ENCODE measurements at places on chromosomes 1 and 21.

- no peak for DNase-seq
Measured at GRCh38 chr1:84688463-84689061, 1.7 kb downstream of the SSX2IP start.

DNA sequence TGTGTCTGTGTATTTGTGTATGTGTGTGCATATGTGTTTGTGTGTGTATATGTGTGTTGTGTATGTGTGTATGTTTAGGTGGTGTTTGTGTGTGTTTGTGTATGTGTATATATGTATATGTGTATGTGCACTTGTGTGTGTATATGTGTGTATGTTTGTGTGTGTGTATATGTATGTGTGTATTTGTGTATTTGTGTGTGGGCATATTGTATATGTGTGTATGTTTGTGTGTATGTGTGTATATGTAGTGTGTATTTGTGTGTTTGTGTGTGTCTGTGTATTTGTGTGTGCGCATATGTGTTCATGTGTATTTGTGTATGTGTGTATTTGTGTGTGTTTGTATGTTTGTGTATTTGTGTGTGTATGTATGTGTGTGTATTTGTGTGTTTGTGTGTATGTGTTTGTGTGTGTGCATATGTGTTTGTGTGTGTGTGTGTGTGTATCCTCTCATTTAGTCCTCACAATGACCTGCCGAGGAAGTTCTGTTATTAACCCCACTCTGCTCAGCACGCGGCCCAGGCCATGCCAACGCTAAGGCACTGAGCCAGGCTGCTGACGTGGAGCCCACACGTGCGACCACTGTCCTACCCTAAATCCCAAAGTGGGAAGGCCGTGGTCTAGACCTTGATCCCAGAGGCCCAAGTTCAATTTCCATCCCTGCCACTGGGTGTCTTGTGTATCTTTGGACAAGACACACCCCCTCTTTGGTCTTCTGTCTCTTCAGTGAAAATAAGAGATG is 43.2 kb upstream of the TMEM51 start:
- no peak for DNase-seq

- no peak for DNase-seq
Measured at GRCh38 chr1:156693848-156694689, 11.3 kb downstream of the CRABP2 start.

- no peak for DNase-seq
Measured at GRCh38 chr1:8382608-8383505, 64.9 kb downstream of the SLC45A1 start.

GRCh38 chr1:147124266-147124665 is 48.0 kb downstream of the PRKAB2 start:
- no peak for DNase-seq

GRCh38 chr1:18175530-18176377 is 68.2 kb downstream of the IGSF21 start:
- DNase-seq: no peak

DNA sequence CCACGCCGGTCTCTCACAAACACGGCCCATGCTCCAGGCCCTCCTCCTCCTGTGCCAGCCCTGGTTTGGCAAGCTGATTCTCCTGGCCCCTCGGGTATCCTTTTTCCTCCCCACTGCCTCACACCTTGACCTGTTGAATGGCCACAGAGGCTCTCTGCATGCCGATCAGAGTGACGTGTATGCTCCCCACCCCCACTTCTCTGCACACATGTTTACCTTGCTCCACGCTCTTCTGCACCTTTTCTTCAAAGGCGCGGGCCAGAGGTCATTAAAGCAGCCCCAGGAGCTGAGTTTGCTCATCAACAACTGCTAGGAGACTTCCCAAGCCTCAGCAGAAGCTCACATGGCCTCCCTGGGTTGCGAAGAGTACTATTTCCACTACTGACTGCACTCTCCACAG is 139.3 kb upstream of the EDN2 start:
- DNase-seq: no peak

DNA sequence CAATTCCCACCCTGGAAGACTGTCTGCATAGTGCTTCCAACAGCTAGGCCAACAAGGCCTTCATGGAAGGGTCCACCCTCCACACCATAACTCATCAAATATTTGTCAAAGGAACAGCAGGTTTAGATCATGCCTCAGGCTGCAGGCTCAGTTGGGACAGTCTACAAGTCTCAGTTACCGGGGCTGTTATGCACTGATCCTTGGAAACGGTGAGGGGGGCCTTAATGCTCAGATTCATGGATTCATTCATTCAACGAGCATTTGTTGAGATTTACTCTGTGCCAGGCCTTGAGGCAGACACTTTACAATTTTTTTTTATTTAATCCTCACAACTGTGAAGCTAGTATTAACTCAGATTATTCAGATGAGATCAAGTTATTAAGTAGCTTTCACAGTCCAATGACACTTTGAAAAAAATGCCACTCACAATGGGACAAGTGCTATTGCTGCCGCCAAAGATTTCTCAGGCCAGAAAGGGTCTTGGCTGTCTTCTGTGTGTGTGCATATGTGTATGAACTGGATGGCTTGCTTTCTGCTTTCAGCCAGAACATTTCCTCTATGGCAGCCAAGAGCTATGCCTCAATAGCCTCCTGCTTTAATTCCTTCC is 8.9 kb upstream of the C1orf216 start:
- DNase-seq: no peak

DNA sequence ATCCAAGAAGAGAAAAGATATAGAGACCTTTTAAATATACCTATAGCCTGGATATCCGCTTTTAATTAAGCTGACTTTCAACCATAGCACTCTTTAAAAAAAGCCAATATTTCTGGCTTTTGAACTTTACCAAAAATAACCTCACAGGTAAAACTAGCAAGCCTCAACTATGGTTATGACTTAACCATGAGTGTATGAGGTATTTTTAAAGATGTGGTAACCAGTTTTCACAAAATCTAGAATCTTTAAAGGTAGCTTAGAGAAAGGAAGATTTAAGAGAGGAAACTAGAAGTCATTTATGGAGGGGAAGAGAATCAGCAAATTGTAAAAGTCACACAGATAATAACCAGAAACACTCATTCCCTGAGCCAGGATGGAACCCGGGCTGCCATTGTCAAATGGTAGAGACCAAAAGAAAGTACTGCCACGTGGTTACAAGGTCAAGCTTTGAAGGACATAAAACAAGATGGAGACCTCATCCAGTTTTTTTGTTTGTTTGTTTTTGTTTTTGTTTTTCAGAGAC is 288.4 kb upstream of the RGS18 start:
- no peak for DNase-seq

DNA sequence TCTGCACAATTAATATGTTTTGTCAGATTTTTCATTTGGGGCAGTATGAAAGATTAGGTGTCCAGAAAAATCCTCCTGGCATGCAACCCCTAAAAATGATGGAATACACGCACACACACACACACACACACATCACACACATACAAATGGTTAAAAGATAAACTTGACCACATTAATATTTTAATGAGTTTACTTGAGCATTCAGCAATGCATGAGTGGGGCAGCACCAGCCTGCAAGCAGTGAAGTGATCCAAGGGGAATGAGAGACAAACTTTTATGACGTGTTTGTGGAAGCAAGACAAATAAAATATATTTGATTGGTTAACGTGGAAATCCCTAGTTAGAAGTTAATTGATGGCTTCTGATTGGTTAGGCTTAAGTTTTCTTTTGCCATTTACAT is 29.1 kb upstream of the SOAT1 start:
- DNase-seq: no peak

DNA sequence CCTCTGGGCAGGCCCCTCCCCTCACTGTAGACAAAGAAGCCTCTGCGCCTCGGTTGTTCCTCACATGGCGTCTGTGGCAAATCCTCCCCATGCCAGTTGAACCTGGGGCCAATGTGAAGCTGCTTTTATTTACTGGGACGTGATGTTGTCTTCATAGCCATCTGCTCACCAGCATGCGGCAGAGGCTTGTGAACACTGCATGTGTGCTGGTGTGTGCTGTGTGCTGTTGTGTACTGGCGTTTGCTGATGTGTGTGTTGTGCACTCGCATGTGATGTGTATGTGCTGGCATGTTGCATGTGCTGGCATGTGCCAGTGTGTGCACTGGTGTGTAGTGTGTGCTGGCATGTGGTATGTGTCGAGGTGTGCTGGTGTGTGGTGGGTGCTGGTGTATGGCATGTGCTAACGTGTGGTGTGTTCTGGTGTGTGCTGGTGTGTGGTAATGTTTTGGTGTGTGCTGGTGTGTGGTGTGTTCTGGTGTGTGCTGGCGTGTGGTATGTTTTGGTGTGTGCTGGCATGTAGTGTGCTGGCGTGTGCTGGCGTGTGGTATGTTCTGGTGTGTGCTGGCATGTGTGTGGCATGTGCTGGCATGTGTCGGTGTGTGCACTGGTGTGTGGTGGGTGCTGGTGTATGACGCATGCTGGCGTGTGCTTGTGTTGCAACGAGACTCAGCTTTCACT is 37.2 kb upstream of the TRAPPC10 start:
- DNase-seq: no peak

GRCh38 chr1:3337798-3338724 is 116.4 kb upstream of the ARHGEF16 start:
- DNase-seq: no peak

- DNase-seq: no peak
Measured at GRCh38 chr1:184650177-184650866, 104.3 kb downstream of the EDEM3 start.

- DNase-seq: no peak
Measured at GRCh38 chr1:241747992-241748391, 95.9 kb downstream of the WDR64 start.

GRCh38 chr1:229171934-229172333 is 99.0 kb upstream of the RAB4A start:
- DNase-seq: no peak

- DNase-seq: no peak
Measured at GRCh38 chr1:159941591-159942560, 3.5 kb downstream of the IGSF9 start.

- no peak for DNase-seq
Measured at GRCh38 chr21:43596616-43597015, 62.7 kb downstream of the HSF2BP start.

- DNase-seq: no peak
Measured at GRCh38 chr1:201224666-201225370, 34.2 kb downstream of the IGFN1 start.

GRCh38 chr1:182348961-182349747 is 42.4 kb downstream of the GLUL start:
- no peak for DNase-seq

- peak; percentile 39 for DNase-seq
Measured at GRCh38 chr1:1889847-1890505, 911 bp downstream of the GNB1 start.

- no peak for DNase-seq
Measured at GRCh38 chr1:216702170-216702569, 21.1 kb downstream of the ESRRG start.

DNA sequence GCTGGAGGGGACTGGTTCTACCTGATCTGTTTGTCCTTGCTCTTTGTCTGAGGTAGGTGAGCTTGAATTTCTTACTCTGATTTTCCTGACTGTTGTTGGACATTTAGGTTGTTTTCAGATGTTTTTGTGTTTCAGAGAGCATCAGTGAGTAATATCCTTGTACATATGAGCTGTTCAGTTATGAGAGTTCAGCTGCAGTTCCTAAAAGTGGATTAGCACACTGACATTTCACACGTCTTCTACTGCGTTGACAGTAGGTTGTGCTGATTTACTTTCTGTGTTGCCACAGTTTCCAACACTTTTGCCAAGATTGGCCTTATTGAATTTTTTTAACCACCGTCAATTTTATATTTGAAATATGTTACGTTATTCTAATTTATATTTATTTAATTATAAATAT is 27.7 kb downstream of the CXADR start:
- no peak for DNase-seq

- no peak for DNase-seq
Measured at GRCh38 chr1:161834967-161835550, 68.9 kb downstream of the ATF6 start.

- no peak for DNase-seq
Measured at GRCh38 chr1:6300342-6301048, 39.6 kb upstream of the GPR153 start.

DNA sequence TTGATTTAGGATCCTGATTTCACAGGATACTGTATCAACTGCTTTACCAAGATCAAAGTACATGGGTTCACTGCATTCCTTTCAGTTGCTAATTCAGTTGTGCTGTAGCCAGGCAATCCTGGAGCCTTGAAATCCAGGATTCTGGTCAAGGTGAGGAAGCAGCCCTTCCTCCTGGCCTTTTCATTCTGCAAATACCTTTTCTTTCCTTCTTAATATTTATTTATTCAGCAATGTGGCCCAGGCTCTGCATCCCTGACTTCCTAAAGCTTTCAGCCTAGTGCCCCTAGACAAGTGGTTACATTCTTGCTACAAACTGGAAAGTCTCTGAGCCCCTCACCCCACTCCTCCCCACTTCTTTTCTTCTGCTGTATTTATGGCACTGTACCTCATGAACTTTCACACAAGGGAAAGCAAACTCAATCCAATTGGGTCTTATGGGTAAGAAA is 16.2 kb downstream of the LRRC8D start:
- no peak for DNase-seq

GRCh38 chr21:35562876-35563275 is 497.4 kb downstream of the SETD4 start:
- no peak for DNase-seq

GRCh38 chr1:181260994-181261393 is 172.5 kb downstream of the IER5 start:
- no peak for DNase-seq

- no peak for DNase-seq
Measured at GRCh38 chr1:183898001-183898396, 93.1 kb downstream of the RGL1 start.

GRCh38 chr1:159914252-159915018 is 10.9 kb downstream of the TAGLN2 start:
- DNase-seq: no peak

- DNase-seq: no peak
Measured at GRCh38 chr1:180946541-180947498, 34.1 kb downstream of the KIAA1614 start.

- no peak for DNase-seq
Measured at GRCh38 chr1:245571815-245572294, 417.1 kb downstream of the KIF26B start.

DNA sequence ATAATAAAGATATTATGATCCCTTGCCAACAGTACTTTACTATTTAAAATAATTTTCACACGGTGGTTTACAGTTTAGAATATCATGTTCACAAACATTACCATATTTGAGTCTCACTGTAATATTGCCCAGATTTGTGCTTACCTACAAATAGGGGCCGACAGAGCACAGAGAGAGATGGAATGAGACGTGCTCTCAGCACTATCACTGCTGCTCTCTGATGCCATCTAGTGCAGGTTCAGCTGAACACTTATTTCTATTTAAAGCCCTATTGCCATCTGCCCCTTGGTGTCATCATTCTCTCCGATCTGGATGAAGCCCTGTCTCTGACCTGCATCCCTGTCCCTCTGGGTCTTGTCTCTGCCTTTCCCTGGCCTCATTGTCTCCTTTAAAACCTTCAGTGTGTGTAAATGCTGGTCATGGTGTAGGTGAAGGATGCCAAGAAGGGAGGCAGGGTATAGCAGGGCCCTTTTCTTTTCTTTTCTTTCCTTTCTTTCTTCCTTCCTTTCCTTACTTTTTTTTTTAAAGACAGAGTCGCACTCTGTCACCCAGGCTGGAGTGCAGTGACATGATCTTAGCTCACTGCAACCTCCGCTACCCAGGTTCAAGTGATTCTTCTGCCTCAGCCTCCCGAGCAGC is 6.9 kb upstream of the GPATCH4 start:
- peak; percentile 76 for DNase-seq

All from activated CD4-positive, alpha-beta T cell treated with anti-CD3 and anti-CD28 coated beads, Interleukin-2, Interleukin-4, amounts not matched to agents 100 ng/mL and 50 ng/mL, durations not matched to agents 16 hours and 8 hours (primary cell).